ENCODE measurements at places on chromosomes 7 and 10.

GRCh38 chr10:6036861-6037321 lies 25.3 kb downstream of the IL2RA start:
- no peak for DNase-seq

DNA sequence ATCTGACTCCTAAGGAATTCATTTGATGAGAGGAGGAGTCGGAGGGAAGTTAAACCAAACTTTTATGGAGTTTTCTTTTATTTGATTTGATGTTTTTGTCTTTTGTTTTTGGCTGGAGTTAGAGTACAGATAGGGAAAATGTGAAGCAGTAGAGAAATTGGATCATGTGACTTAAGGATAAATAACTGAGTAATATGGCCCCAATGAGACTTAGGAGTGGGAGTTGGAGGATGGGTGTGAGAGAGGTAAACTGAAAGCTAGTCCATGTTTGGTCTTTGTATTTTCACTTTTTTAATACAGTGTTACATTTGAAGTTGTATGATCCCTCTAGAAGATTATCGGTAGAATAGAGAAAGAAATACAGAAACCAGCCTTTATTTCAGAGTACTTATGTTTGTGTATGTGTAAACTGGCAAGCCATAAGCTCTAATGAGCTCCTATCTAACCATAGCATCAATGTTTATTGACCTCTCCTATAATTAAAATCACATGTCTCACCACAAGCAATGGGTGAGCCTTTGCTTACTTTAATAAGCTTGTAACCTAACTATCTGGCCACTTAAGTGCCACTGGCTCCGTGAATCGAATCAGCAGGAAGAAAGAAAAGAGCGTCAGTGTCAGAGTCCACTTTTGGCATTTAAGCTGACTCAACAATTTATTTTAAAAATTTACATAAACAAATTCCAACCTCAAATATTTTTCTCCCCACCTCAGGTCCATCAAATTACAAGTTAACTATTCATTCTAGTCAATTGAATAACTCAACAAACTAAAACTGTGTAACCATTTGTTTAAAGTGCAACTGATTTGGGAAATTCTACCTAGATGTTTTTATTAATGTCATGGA lies 113.8 kb downstream of the EPDR1 start:
- no peak for DNase-seq

DNA sequence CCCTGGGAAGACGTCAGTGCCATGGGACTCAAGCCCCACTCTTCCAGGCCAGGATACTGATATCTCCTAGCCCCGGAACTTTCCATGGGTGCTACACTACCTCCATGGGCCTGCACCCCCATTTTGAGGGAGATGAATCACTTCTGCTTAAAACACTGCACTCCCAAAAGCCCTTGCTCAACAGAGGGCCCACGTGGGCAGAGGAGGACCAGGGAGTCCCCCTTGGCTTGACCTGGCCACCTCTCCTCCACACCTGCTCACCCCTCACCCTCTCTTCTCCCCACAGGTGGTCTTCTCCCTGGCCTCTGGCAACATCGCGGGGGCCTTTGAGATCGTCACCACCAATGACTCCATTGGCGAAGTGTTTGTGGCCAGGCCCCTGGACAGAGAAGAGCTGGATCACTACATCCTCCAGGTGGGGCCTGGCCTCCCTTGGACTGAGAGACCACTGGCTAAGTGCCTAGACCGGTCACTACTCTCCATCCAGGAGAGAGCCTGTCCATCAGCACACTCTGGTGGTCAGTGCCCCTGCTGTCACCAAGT lies 19.9 kb upstream of the C10orf105 start:
- DNase-seq, result no peak

- DNase-seq, result no peak
These were observed 128.5 kb upstream of the COL1A2 start for GRCh38 chr7:94266238-94266644.

GRCh38 chr10:89702121-89702480 lies 711 bp downstream of the KIF20B start:
- DNase-seq, result peak; percentile 26

DNA sequence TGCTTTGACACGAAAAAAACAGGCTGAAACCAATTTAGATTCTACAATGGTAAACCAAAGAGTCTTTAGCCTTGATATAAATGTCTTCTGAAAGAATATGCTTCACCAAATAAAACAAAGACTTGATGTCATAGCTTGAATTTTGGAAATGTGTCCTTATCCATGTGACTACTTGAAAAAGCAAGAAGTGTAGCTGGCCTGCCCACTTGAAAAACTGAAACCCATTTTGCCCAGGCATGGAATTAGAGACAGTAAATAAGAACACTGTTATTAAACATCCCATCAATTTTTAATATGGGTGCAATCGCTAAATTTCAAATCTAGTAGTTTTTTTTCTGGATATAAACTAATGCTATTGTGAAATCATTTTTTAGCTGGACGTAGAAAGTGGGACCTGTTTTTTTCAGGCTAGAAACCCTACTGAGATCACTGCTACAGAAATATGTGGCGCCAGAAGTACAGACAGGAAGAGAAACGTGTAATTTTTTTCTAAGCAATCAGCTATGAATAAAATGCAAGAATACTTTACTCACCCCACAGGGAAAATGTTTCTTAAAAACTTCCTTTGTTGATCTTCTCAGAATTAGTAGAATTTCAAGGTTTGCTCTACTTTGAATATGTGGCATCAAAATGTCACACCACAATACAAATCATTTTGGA lies 56.7 kb downstream of the PIP4K2A start:
- no peak for DNase-seq

GRCh38 chr10:3136763-3137611 lies 35.6 kb downstream of the PITRM1 start:
- no peak for DNase-seq

GRCh38 chr10:45280113-45280760 lies 35.2 kb downstream of the OR13A1 start:
- no peak for DNase-seq

- DNase-seq, result peak; percentile 38
These were observed 196.8 kb downstream of the SKAP2 start for GRCh38 chr7:26667514-26668133.

GRCh38 chr7:92833024-92833765 lies 3.2 kb downstream of the CDK6 start:
- DNase-seq, result peak; percentile 91

DNA sequence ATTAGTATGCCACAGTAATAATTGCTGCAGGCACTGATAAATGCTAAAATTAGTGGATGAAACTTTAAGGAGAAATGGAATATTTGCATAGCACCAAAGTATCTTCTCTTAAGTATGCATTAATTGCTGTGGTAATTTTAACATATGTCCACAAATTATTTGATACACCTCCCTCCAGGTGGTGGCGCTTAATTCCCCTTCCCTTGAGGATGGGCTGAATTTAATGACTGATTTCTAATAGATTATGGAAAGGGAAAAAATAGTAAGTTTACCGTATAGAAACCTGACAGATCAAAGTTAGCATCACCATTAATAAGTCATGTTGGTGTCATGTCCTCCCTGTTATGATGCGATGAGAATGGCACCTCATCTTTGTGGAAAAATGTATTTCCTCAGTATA lies 519.2 kb downstream of the TFEC start:
- DNase-seq, result no peak

DNA sequence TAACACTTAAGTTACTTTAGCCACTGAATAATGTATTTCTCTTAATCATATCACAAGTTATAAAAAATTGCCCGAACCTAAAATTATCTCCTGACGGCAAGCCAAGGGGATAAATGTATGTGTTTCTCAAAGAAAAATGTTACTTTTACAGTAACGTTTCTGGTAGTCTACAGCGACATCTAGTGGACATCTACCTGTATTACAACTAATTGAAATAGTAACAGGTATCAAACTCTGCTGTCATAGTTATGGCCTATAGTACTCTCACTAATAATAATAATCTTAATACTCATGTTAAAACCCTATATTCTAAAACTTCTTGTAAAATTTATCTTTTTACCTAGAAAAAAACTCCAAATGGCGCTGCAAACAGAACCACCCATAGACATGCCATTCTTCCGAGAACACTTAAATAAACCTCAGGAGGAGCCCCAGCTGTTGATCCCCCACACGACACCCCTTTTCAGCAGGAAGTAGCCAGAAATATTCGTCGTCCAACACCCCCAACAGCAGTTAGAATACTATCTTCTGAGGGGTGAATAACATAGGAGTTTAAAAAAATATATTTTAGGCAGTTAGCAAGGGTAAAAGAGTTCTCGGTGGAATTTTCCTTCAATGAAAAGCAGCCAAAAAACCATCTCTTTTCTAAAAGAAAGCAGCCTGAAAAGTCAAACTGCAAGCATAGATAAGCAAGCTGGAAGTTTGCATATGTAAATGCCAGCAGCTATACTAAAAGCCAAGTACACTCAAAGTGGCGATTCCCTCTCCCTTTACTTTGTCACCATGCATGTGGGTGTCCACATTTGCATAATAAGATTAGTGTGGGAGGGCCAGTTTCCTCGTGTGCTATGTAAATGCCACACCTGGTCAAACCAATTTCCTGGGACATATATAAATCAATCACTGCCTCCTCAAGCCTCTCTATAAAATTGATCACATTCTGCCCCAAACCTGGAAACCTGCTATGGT lies 40.5 kb upstream of the ZNF107 start:
- no peak for DNase-seq

DNA sequence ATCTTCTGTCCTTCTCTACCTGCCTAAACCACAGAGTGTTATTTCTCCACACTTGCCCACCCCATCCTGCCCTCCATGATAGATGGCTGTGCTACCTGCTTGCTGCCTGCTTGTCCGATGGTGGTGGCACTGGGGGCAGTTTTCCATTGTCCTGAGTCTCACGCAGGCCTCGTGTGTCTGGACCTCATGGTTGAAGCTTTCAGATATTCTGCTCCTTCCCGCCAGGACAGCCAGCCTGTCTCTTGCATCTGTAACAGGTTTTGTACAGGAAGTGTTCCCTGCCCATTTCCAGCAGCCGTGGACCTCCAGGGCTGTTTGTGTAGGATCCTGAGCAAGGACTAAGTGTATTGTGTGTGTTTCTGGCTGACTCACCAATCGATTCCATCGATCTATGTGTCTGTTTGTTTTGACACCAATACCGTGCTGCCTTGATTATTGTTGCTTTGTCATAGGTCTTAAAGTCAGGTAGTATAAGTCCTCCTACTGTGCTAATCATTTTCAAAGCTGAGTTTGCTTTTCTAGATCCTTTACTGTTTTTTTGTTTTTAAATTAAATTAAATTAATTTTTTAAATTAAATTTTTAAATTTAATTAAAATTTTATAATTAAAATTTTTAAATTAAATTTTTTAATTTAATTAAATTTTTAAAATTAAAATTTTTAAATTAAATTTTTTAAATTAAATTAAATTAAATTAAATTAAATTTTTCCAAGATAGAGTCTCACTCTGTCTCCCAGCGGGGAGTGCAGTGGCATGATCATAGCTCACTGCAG lies 8.5 kb downstream of the IL15RA start:
- DNase-seq, result no peak
